NCI-H1105 (cell line): ENCODE measurements at places on chromosomes 7 and 10.

DNA sequence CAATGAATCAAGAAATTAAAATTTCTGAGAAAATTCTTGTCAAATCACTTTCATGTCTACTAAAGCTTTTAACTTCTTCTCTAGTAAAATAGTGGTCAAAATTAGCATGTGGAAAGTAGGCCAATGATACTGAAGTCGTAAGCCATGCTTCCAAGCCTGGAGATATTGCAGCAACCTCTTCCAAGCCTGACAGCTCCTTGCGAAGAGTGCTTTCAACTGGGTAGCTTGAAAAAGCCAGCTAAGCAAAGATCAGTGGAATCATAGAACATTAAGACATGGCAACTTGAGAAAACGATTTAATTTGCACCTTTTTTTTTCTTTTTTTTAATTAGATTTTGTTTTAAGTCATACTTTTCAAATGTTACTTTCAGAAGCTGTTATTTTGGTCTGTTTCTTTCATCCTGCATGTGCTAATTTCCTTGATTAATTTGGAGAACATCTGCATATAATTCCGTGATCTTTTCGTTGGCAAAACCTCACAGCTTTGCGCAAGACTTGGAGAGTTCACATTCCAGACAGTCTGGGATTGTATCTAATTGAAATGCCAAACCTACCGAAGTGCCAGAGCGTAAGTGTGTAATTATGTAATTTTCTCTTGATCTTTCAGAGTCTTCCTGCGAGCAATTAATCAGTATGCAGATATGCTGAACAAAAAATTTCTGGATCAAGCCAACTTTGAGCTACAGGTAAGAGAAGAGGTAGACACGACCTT lies 142.2 kb upstream of the INSYN2A start:
- no peak for DNase-seq

- DNase-seq, result no peak
Observed at GRCh38 chr7:106755641-106756040, 94.7 kb upstream of the CCDC71L start.

DNA sequence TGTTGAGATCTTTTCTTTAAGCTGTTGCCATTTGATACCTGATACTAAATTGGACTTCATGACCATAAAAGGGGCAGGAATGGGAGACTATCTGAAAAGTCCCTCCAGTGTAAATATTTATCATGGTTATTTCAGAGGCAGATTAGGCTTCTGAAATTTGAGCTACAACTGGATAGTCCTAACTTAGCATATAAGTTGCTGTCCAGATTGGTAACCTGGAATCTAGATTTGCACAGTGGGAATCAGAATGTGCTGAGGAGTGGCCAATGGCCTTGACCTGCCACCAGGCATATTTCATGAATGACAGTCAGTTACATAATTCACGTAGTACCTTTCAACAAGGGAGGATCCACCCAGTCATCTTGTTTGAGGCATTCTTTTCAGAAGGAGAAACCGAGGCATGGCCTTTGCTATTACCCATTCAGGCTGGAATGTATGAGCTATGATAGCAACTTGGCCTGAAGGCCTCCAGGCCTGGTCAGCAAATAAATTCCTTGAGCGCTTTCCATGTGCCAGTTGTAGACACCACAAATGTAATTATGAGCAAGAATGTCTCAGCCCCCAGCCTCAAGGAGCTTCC lies 80.0 kb downstream of the EEPD1 start:
- DNase-seq, result no peak

- no peak for DNase-seq
Observed at GRCh38 chr7:50285269-50285668, 19.2 kb upstream of the IKZF1 start.

GRCh38 chr7:36260481-36260880 lies 107.4 kb downstream of the EEPD1 start:
- DNase-seq, result no peak

DNA sequence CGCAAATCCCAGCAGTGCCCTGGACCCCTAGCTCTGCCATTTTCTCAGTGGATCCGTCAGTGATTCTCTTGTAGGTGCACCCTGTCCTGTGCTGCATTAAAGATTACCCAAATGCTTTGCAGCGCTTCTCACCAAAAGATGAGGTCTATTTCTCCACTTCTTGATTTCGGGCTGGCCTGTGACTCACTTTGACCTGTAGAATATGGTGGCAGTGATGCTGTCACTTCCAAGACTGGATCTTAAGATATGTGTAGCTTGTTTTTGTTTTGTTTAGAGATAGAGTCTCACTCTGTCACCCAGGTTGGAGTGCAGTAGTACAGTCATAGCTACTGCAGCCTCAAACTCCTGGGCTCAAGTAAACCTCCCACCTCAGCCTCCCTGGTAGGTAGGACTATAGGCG lies 37.0 kb upstream of the ZMIZ1 start:
- DNase-seq, result no peak

GRCh38 chr7:6221340-6222319 lies 50.8 kb downstream of the CYTH3 start:
- no peak for DNase-seq

DNA sequence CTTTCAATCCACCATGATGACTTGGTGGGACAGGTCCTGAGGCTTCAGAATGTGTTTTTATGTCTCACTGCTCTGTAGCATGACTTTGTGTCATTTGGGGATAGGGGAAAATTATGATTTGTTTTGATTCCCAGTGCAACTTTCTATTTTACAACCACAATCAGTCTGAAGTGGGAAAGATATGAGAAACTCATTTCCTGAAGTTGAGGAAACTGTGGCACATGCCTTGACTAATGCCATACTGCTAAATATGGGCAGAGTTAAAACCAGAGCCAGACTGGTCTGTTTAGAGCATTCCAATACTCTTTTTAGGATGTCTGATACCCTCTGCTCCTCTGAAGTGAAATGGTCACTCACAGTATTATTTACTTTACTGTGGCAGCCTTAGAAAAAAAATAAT lies 307.7 kb downstream of the ADRA2A start:
- DNase-seq, result no peak
